ENCODE measurements at places on chromosomes 6 and 20.

- no peak for DNase-seq
Measured at GRCh38 chr20:61118429-61119224, 133.4 kb upstream of the CDH4 start.

DNA sequence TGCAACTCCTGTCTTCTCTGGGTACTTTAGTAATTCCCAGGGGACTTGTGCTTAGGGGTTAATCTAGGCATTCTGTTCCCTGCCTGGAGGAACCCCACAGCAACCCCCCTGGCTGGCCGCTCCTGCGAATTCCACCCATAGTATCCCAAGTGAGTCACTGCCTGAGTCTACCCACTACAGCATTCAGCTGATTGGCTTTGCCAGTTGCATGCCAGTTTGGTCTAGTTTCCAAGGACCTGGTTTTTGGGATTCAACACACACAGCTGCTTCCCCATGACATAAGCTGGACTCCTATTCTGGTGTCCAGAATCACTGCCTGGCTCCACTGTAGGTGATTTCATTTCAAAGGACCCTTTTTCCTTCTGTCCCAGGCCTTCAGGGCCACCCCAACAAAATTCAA lies 40.3 kb downstream of the PLCG1 start:
- DNase-seq = no peak

DNA sequence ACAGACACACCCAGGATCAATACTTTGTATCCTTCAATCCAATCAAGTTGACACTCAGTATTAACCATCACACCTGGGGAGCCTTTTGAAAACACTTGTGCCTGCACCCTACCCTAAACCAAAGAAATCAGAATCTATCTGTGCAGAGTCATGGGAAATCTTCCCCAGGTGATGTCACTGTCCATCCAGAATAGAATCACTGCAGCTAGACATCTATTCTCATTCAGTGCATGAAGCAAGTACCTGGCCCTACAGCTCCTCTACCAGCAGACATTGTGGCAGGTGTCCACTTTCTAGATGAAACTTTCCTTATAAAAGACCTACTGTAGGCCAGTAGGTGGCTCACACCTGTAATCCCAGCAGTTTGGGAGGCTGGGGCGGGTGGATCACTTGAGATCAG lies 262.4 kb upstream of the MARCKS start:
- no peak for DNase-seq

- DNase-seq = peak; percentile 32
Measured at GRCh38 chr6:45922728-45923351, 92.8 kb downstream of the CLIC5 start.

- DNase-seq = no peak
Measured at GRCh38 chr6:140155451-140156126, 781.1 kb upstream of the CITED2 start.

DNA sequence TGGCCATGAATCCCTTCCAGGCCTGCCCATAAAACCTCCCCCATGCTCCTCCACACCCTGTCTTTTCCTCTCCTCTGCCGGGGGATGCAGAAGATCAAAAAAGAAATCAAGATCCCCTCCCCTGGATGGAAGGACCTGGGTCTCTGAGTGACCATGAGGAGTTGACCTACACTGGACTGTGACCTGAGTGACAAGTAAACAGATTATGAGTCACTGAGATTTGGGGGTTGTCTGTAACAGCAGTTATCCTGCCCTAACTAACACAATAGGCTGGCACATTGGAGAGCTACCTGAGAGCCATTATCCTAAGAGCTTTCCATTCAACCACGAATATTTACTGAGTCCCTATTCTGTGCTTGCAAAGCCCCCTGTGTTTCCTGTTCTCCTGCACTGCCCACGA lies 28.4 kb upstream of the SIRPA start:
- no peak for DNase-seq

- DNase-seq = no peak
Measured at GRCh38 chr20:46260936-46261454, 47.3 kb downstream of the CDH22 start.

GRCh38 chr20:45997187-45997586 lies 11.5 kb upstream of the MMP9 start:
- no peak for DNase-seq

DNA sequence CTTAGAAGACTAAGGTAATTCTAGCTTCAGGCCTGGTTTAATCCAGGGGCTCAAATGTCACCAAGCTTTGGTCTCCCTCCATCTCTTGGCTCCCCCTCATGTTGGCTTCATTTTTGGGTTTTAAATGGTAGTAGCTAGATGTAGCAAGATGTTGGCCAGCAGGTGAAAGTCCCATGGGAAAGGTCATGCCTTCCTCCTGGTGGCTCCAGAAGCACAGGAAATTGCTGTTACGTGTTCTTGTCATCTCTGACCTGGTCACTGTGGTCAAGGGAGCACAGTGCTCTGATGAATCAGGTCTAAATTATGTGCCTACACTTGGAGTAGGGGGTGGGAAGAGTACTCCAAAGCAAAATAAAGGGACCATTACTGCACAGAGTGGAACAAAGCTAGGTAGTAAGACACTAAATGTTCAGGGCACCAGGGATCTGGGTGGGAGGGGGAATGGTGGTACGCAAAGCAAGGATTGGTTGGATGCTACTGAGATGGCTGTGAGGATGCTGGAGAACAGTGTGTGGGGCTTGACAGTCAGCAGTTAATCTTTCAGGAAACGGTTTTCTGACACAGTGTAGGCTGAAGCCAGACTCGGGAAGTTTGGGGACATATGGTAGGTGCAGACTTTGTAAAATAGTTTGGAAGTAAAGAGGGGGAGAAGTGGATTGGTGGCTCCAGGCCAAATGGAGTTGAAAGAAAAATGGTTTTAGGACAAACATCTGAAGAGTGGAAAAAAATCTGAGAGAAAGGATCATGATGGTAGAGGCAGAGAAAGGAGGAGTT lies 30.1 kb downstream of the CDS2 start:
- no peak for DNase-seq

DNA sequence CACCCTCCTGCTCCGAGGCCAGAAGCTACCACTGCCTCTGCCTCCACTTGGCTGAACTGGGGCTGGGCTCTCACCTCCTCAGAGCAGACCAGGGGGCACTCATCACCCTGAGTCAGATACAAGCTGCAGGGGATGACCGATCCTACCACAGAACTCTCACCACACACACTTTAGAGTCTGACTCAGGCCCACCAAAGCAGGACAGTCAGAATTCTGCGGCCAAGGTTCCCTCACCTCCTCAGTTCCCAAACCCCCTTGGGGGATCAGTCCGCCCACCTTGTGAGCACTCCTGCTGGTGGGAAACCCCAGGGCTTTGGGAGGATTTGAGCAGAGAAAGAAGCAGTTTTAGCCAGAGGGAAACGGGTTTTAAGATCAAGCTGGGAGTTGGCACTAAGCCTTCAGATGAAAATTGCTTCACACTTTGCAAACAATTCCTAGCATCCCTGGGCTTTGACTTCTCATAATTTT lies 587.8 kb upstream of the JAG1 start:
- DNase-seq = no peak

DNA sequence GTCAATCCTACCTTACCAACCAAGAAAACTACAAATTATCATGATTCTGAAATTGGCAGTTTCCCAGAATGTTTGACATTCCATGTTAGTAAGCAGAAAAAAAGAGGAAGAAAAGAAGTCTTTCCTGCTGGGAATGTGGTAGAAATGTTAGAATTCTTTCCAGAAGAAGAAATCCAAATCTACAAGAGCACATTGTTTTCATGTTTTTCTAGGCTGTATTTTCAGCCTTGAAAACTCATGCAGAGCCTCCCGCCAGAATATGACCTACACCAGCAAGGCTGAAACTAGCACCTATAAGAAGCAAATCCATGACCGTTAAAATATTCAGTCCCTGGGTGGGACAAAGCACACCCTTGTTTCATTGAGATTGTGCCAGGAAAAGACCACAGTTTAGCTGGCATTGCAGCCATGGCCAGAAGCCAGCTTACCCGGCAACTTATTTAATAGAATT lies 259.4 kb downstream of the GJA1 start:
- no peak for DNase-seq

DNA sequence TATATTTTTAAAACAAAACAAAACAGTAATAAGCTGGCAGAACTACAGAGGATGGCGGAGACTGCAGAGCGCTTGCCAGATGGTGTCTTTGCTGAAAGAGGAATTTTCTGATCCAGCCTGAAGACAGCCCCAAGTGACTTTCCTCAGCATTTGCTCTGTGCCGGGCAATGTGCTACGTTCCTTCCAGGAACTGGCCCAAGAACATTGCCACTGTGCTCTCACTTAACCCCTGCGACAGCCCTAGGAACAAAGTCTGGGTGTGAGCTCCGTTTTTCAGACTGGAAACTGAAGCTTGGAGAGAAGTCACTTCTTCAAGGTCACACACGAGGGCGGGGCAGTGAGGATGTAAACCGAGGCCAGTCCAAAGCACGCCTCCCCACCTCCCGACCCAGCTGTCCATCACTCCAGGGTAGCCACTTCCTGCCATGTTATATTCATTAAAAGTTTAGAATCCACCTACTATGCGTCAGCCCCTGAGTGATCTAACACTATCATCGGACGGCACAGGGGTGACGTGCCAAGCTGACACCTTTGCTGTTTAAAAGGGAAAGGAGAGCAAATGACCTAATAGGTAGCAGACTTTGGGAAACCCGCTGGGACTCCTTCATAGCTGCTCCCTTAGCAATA lies 22.3 kb upstream of the BMP7 start:
- DNase-seq = no peak

- peak; percentile 65 for DNase-seq
Measured at GRCh38 chr6:49462927-49463611, at the start of the genes CENPQ and MMUT. Gene CENPQ (plus strand): TSS chr6:49463370. CDS start chr6:49470177, 6,807 bp downstream. Gene MMUT (minus strand): TSS chr6:49463253. CDS start chr6:49459466, 3,787 bp downstream.

GRCh38 chr6:132598473-132598872 lies 8.9 kb upstream of the TAAR5 start:
- DNase-seq = no peak

- DNase-seq = no peak
Measured at GRCh38 chr6:53216301-53216700, 67.7 kb upstream of the GCM1 start.

GRCh38 chr20:32585586-32586127 lies 524 bp upstream of the NOL4L start:
- DNase-seq = no peak

GRCh38 chr6:27812078-27812804 lies 100.0 kb downstream of the OR2B2 start:
- DNase-seq = no peak

GRCh38 chr6:38836585-38836984 lies 121.5 kb downstream of the DNAH8 start:
- DNase-seq = no peak

GRCh38 chr20:62133864-62134263 lies 9.3 kb downstream of the PSMA7 start:
- no peak for DNase-seq

DNA sequence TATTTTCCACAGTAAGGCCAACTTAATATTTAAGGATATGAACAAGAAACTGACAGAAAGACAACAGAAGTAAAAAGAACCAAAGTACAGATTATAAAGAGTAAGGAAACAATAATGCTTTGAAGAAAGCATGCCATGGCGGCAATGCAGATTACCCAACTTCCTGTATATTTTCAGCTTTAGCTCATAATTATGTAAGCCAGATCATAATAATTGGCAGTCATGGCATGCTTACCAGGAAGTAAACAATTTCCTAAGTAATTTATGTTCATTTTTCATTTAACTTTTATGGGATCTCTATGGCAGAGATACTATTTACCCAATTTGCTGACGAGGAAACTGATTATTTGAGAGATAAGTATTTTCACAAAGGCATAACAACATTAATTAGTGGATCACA lies 988.7 kb downstream of the HACE1 start:
- DNase-seq = no peak

GRCh38 chr20:59903621-59904020 lies 29.8 kb downstream of the SYCP2 start:
- no peak for DNase-seq
